ENCODE measurements at places on chromosomes 13 and 19.

DNA sequence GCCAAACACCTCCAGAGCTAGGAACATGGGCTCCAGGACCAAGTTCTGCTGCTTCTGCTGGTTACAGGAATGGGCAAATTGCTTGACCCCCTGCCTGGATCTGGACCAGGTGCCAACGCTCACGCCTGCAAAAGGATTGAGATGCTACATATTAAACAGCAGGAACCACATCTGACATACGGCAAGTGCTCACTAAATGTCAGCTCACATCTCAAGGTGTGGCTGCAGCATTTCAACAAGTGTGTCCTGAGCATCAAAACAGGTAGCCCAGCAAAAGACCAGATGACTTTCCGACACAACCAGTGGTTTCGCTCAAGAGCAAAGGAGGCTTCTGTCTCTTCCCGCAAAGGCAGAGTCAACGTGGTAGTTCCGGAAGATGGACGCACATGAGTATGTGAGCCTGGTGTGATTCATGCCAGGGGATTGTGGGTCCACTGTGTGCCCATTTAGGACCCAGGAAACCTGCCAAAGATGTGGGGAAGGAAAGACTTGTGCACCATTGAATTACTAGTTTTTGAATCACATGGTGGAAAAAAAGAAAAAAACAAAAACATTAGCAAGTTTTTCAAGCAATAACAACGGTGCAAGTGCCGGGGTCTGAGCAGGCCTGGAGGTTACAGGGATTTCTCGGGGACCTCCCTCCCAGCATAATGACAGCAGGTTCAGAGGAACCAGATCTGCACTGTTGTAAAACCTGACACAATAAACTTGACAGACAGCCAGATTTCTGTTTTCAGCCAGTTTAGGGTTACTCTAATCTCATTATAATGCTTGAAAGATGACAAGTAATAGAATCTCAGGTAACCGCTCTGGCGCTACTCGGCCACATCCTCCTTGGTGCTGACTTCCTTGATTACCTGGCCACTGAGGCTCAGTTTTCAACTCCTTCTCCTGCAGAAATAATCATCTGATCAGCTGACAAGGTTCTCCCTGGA lies 77.9 kb downstream of the SOX1 start:
- H3K36me3 ChIP-seq, result no peaks in the 10 kb centered on the region
- H3K27ac ChIP-seq, result no peak overlapping the region
- no peak overlapping the region for H3K4me3 ChIP-seq
- no peaks in the 10 kb centered on the region for H3K27me3 ChIP-seq

DNA sequence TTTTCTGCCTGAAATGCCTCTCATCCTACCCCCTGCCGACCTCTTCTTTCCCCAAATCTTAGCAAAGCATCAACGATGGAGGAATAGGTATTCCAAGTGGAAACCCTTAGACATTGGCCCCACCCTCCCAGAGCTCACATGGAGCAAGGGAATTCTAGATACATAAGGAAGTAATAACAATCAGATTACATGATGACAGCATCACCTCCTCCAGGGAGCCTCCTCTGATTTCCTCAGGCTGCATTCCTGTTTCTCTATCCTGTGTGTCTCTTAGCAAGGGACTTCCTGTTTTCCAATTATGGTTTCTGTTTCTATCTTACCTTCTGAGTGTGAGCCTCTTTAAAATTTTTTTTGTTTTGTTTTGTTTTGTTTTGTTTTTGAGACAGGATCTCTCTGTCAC lies 246.6 kb downstream of the TSHZ3 start:
- no peaks in the 10 kb centered on the region for H3K36me3 ChIP-seq
- DNase-seq, result no peak
- H3K27me3 ChIP-seq, result peaks cover 5% of the 10 kb centered on the region
- H3K27ac ChIP-seq, result no peak overlapping the region
- no peak overlapping the region for H3K4me3 ChIP-seq

GRCh38 chr19:29488316-29488715 lies 37.5 kb upstream of the VSTM2B start:
- H3K4me3 ChIP-seq, result no peak overlapping the region
- DNase-seq, result no peak
- H3K4me1 ChIP-seq, result no peaks in the 10 kb centered on the region

- no peaks in the 10 kb centered on the region for H3K36me3 ChIP-seq
- H3K4me1 ChIP-seq, result peaks cover 3% of the 10 kb centered on the region
- DNase-seq, result no peak
- no peak overlapping the region for H3K4me3 ChIP-seq
- H3K27ac ChIP-seq, result no peak overlapping the region
Observed at GRCh38 chr13:78589206-78589605, 14.1 kb downstream of the POU4F1 start.

GRCh38 chr19:45087531-45087930 lies 5.4 kb upstream of the PPP1R37 start:
- DNase-seq, result peak; percentile 63
- peaks cover 24% of the 10 kb centered on the region for H3K36me3 ChIP-seq
- H3K27ac ChIP-seq, result peak overlapping the region; percentile 72

- peak overlapping the region; percentile 94 for H3K4me3 ChIP-seq
- H3K27me3 ChIP-seq, result no peaks in the 10 kb centered on the region
- no peak for DNase-seq
- peaks cover 42% of the 10 kb centered on the region for H3K36me3 ChIP-seq
Observed at GRCh38 chr13:41193469-41193868, 900 bp downstream of the KBTBD7 start.

GRCh38 chr13:77692746-77693448 lies 4.6 kb upstream of the SLAIN1 start:
- H3K4me3 ChIP-seq, result no peak overlapping the region

GRCh38 chr13:58190577-58190976 lies 559.0 kb downstream of the PCDH17 start:
- no peak overlapping the region for H3K27ac ChIP-seq
- no peak for DNase-seq
- H3K4me1 ChIP-seq, result no peaks in the 10 kb centered on the region
- no peak overlapping the region for H3K4me3 ChIP-seq

- no peak overlapping the region for H3K27ac ChIP-seq
- no peaks in the 10 kb centered on the region for H3K27me3 ChIP-seq
- no peak overlapping the region for H3K4me3 ChIP-seq
- no peaks in the 10 kb centered on the region for H3K36me3 ChIP-seq
Observed at GRCh38 chr13:102020611-102021216, 381.1 kb downstream of the FGF14 start.

GRCh38 chr13:82878536-82878935 lies 1003.7 kb downstream of the SLITRK1 start:
- DNase-seq, result no peak
- no peaks in the 10 kb centered on the region for H3K27me3 ChIP-seq
- no peak overlapping the region for H3K27ac ChIP-seq
- no peak overlapping the region for H3K4me3 ChIP-seq
- H3K4me1 ChIP-seq, result no peaks in the 10 kb centered on the region

GRCh38 chr19:15014579-15014978 lies 34.7 kb upstream of the CASP14 start:
- no peak overlapping the region for H3K27ac ChIP-seq
- H3K4me3 ChIP-seq, result no peak overlapping the region
- no peak for DNase-seq
- no peaks in the 10 kb centered on the region for H3K4me1 ChIP-seq
- H3K36me3 ChIP-seq, result no peaks in the 10 kb centered on the region

DNA sequence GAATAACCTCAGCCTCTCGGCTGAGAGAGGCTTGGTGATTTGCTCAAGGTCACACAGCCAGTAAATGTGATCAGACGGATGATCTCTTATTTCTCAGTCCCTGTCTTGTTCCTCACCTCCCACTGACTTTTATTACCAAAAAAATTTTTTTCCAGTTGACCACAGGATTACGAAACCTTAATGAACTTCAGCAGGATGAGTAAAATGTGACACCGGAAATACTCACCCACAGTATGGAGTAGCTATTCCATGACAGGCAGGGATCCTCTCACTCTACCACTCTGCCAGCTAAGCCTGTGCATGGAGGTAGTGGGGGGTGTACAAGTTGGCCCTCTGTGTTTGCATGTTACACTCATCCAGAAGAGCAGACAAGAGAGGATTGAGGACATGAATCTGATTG lies 916.4 kb downstream of the UQCRFS1 start:
- H3K4me3 ChIP-seq, result no peak overlapping the region
- no peak for DNase-seq

DNA sequence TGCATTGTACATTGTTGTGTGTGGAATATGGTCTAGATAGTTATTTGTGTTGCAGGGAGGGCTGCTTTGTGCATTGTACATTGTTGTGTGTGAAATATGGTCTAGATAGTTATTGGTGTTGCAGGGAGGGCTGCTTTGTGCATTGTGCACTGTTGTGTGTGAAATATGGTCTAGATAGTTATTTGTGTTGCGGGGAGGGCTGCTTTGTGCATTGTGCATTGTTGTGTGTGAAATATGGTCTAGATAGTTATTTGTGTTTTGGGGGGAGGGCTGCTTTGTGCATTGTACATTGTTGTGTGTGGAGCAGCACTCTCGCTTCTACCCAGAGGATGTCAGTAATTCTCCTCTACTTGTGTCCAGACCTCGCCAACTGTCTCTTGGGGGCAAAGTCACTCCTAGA lies 36.3 kb upstream of the ZNF835 start:
- no peaks in the 10 kb centered on the region for H3K4me1 ChIP-seq
- H3K27me3 ChIP-seq, result no peaks in the 10 kb centered on the region
- no peak overlapping the region for H3K4me3 ChIP-seq
- no peaks in the 10 kb centered on the region for H3K36me3 ChIP-seq
- no peak for DNase-seq

DNA sequence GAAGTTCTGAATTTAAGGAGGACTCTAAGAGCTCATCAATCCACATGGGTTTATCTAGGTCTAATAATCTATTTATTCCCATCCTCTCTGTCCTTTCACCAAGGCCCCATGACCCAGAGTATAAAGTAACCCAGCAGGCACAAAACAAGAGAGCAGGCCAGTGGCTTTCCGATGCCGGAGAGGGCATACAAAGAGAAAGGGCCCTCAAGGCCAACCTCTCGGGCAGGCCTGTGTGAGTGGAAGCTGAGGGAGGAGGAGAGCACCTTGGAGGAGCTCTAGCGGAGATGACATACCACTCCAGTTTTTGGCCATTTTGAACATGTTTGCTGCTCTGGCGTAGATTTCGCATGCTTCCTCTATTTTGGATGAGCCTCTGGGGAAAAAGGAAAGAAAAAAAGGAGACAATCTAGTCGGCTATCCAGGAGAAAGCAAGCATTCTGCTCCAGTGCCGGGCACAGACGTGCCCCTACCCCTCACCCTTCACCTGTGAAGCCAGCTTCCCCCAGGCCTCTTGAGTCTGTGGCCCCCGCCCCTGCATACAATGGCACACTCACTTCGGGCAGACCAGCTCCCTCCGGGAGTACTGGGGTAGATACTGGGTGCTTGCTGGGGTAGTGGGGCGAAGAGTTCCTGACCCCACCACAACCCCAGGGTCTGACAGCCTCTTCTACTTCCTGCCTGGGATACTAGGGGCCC lies 11.6 kb downstream of the NAPA start:
- peaks cover 1% of the 10 kb centered on the region for H3K4me1 ChIP-seq
- no peaks in the 10 kb centered on the region for H3K27me3 ChIP-seq
- H3K36me3 ChIP-seq, result peaks cover 29% of the 10 kb centered on the region
- DNase-seq, result no peak
- no peak overlapping the region for H3K4me3 ChIP-seq

DNA sequence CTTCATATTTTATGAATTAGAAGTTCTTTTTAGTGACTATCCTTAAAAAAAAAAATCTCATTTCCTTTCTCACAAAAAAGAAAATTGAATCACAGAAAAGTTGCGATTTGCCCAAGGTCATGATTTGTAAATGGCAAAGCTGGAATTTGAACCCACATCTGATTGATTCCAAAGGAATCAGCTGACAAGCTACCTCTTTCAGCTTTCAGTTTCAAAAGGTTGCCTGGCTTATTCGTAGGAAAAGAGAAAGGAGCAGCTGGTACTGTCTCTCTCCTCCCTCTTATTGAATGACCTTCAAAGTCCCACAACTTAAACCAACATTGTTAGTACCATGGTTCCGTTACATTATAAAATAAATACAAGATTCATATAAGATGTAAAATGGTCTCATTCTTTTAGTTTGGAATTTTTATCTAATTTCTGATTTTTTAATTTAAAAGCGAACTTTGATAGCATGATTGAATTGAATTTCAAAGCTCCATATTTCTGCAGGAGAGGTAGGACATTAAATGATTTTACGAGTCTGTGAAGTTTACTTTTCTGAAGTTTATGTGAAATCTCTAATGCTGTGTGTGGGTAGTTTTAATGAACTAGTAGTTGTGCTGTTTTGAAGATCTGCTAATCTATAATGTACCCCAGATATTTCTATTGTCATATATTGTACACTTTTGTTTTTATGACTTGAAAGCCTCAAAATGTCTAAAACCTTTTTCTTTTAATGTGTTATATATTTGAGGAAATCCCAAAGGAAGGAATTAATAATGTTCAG lies 18.5 kb upstream of the KCTD4 start:
- H3K36me3 ChIP-seq, result peaks cover 2% of the 10 kb centered on the region
- no peaks in the 10 kb centered on the region for H3K27me3 ChIP-seq
- DNase-seq, result no peak
- H3K4me1 ChIP-seq, result peaks cover 4% of the 10 kb centered on the region

DNA sequence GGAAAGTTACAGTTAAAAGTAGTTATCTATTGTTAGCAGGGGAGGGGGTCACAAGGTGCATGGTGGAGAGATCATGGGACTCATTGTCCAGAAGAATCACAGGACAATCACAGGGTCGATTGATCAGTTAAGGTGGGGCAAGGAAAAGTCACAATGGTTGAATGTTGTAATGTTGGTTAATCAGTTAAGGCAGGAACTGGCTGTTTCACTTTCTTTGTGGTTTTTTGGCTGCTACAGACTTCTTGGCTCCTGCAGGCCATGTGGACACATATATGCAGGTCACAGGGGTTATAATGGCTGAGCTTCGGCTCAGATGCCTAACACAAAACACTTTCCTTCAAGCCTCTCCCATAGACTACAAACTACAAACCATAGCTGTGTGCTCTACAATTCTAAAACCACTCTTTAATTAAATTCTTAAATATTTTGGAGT lies 6.9 kb upstream of the ZNF431 start:
- H3K4me1 ChIP-seq, result peaks cover 1% of the 10 kb centered on the region
- H3K36me3 ChIP-seq, result no peaks in the 10 kb centered on the region
- no peak for DNase-seq

Data from activated CD4-positive, alpha-beta T cell treated with anti-CD3 and anti-CD28 coated beads, Interleukin-2, amount 10 ng/mL, durations not matched to agents 7 days and 5 days (primary cell).